AG10803 (cell line): ENCODE measurements at places on chromosomes 3 and 15.
A peak's percentile ranks its signal among the peaks of the same experiment; 100 is the strongest.

DNA sequence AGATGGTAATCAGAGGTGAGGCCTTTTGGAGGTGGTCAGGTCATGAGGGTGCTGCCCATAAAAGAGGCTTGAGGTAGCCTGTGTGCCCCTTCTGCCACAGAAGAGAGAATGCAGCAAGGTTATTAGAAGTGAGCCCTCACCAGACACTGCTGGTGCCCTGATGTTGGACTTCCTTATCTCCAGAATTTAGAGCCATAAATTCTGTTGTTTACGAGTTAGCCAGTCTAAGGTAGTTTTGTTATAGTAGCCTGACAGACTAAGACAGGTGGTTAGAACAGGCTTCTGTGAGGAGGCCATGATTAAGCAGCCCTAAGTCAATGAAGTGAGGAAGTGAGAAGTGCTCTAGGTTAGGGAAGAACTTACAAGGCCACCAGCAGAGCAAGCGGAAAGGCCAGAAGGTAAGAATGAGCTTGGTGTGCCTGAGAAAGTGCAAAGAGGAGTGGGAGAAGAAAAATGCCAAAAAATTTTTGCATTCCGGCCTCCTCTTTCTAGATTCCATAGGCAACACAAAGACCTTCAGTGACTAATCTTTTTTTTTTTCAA lies 44.2 kb upstream of the STT3B start:
- no peak for DNase-seq

GRCh38 chr3:173398111-173398479 lies 551 bp downstream of the NLGN1 start:
- DNase-seq, result peak; percentile 61

- DNase-seq, result no peak
These were observed 644.5 kb upstream of the GRM7 start for GRCh38 chr3:6216135-6217026.

- DNase-seq, result no peak
These were observed 9.0 kb downstream of the ZNF662 start for GRCh38 chr3:42914771-42915515.

DNA sequence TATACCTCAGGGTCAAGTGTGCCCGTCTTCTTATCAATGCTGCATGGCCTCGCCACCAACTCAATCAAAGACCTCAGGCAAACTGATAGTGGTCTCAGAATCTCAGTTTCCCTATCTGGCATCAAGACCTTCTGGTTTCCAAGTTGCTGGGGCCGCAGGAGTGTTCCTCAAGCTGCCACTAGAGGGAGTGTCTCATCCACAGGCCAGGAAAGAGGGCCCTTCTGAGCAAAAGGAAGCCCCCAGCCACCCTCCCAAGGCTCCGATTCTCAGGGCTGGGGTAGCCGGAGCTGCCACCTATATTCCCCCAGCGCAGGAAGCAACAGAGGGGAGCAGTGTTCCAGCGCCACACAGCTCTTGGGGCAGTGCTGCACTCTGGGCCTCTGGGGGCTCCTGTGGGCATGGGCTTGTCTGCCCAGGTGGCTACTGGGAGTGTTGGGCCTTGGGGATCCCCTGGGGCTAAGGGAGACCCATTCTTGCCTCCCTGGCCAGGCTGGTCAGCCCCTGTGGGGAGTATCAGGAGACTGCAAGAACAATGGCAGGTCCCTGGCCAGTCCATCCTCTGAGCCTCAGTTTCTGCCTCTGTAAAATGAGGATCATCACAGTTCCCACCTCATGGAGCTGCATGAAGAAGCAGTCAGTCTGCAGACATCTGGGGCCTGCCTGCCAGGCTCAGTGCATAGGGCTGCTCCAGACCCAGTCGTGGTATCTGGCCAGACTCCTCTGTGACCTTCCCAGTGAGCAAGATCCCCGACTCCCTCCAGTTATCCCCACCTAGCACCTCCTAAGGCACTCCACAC lies 23.4 kb upstream of the SEC13 start:
- DNase-seq, result peak; percentile 42

GRCh38 chr3:170862618-170863374 lies 7.2 kb downstream of the RPL22L1 start:
- DNase-seq, result peak; percentile 68

DNA sequence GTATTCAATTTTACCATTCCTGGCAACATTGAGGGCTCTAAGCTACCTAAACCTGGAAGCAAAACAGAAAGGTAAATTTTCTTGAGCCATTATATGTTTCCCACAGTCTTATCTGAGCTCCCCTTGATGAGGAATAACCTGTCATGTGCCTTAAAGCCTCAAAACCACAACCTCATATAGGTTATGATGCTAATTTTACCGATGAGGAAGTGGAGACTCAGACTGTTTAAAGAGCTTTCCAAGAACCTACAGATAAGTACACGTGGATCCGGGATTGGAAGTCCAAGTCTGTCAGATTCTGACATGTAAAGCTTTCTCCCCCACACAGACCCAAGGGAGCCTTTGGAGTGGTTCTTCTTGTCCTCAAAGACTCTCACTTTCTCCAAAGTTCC lies 140.5 kb downstream of the SEMA6D start:
- DNase-seq, result no peak

GRCh38 chr3:46844881-46845312 lies 18.3 kb downstream of the MYL3 start:
- no peak for DNase-seq

DNA sequence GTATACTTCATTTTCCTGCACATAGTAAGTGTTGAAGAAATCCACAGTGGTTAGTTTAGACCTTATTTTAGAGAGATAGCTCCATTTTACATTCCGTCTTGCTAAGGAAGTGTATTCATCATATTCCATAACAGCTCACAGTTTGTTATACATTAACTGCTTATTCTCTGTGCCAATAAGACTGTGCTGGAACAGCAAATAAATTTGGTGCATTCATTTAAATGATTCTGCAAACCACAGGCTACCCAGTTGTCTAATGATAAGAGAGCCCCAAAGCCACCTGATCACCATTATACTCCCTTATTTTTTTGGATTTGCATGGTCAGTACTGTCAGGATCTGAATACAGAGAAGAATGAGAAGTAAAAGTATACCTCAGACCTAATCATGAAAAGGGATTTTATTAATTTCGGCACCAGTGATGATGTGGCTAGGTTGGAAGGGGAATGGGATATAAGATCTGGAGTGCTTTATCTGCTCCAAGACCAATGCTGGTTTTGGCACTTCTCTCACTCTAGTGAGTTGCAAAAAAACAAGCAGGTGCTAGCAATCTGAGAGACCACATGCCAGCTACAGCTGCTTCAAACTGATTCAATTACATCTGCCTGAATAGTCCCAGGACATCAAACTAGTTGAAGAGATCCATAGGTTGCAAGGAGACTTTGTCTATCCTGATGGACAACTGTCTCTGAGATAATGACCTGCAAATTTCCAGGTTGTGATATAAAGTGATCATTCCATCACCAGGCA lies 254.8 kb downstream of the ZBTB20 start:
- no peak for DNase-seq

DNA sequence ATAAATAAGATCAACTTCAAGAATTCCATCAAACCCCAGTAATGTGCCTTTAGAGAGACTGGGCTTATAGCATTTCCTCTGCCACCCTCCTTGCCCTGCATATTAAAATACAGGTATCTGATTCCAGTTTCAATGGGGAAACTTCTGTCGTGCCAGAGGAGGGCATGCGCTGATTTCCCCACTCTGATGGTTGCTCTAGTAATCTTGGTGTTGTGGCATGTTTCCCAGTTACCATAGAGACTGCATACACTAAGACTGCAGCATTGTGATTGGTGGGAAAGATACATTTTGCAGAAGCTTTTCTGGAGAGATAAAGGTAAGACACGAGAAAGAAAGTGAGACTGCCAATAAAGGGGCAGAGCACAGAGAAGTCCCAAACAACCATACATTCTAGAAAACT lies 225.6 kb downstream of the TIGIT start:
- DNase-seq, result peak; percentile 74

DNA sequence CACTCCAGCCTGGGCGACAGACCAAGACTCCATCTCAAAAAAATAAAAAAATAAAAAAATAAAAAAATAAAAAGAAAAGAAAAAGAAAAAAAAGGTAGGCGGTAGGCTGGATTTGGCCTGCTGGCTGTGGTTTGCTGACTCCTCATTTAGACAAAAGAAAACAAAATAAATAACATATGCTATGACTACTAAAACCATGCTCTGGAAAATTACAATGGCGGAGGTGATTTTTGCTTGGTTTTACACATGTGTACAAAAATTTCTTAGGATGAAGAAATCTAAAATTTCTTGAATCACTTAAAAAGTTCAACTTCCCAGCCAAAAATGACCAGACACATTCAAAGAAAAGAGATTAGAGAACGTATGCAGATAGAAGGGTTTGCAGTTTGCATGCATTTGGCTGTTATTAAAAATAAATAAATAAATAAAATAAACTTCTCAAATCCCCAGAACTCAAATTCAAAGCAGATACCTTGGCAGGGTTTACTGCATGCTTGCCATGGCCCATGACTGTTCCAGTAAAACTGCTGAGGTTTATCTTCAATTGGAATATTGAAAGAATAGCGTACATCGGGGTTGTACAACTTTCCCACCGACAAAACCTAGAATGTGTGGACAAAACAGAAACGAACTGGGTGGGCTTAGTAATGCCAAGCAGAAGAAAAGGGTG lies 65.9 kb downstream of the ADAMTS9 start:
- peak; percentile 45 for DNase-seq

- no peak for DNase-seq
These were observed 69.8 kb upstream of the GCNT3 start for GRCh38 chr15:59541750-59542149.

DNA sequence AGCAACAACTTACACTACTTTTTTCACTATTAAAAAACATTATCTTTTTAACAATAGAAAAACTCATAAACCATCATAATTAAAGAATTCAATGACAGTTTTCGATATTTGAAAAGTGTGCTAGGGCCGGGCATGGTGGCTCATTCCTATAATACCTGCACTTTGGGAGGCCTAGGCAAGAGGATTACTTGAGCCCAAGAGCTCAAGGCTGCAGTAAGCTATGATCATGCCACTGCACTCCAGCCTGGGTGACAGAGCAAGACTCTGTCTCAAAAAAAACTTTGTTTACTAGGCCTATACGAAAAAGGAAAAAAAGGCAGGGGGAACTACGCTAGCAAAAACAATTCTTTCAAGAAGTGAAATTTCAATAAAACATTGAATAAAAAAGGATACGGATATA lies 28.1 kb downstream of the AVEN start:
- no peak for DNase-seq

DNA sequence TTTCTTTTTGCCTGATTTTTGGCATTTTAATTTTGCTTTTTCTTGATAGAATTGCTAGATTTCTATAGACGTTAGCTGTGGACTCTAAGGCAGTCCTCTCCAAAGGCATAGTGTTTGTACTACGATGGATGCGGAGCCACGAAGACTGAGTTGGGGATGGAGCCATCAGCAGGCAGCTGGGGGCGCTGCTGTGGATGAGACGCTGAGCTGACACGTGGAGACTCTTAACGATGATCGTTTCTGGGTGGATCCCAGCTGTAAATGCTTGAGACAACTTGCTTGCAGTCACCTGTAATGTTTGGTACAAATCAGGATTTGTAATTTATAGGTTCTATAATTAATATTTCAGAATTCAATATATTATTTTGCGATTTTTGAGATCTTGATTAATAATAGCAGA lies 13.3 kb upstream of the PPP1R2 start:
- no peak for DNase-seq

DNA sequence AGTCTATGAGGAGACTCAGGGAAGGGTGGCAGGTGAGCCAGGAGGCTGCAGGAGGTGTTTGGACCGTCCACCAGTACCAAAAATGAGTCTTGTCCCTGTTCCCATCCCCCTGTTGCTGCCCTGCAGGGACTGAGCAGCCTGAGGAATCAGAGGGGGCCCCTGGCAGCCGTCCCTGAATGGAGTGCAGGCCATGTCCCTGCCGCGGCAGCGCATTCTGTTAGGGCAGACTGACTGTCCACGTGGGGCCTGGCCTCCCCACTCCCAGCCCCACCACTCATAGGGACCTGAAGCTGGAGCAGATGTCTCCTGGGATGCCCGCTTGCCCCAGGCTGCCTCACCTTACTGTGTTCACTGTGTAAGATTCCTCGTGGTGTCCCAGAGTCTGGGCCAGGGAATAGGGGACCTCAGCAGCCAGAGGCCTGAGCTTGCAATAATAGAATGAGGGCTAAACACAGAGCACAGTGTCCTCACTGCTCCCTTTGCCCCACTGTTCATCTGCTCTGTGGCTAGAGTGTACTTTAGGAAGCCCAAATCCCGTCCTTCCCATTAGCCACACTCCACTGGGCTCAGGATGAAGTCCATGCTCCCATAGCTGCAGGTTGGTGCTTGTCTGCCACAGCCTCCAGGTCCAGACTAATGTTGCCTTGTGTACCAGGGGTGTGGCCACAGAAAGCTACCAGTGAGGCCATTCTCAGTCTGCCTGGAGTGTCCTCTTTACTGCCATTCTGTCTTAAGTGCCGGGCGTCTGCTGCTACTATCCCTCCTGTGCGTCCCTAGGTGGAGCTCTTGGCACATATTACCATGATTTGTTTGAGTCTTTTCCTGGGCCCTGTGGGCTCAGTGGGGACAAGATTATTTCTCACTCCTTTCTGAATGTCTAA lies 63.2 kb downstream of the HCN4 start:
- peak; percentile 61 for DNase-seq

DNA sequence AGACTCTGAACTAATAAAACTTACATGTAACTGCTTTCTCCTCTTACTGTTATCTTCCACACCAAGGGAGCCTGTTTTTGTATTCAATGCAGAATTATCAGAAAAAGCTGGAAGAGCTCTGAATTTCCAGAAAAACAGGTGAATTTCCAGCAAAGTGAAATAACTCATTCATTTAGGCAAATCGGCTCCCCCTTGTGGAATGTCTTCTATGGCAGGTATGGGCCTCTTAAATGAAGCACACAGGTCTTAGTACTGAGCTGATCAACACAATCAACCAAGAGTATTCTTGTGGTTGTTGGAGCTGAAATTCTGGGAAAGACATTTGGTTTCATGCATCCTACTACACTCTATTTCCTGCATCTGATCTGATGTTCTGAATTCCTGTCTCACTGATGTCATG lies 31.0 kb upstream of the PTPRG start:
- DNase-seq, result peak; percentile 14

DNA sequence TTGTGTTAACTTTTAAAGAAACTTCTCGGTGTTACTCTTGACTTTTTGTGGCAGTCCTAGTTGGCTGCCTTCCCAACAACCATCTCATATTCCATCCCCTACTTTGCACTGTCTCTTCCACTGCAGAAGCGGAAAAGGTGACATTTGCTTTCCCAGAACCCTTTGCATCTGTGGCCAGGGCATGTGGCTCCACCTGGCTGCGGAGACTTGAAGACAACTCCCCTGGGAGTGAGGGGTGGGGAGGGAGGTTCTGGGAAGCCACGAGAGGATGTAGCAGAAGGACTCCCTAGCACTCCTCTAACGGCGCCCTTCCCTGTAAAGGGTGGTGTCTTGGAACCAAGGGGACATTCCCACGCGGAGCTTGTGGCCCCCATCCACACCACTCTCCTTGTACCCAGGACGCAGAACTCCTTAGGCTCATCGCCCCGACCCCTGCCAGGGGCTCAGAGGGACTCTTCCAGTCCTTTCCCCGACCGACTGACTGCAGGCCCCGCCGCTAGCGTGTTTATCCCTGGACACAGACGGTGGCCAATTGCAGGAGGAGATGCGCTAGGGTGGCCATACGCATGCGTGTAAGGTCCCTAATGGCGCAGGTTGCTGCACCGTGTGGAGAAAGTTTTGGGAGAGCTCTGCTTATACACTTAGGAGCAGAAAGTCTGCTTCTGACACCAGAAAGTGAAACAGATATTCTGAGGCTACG lies 33.2 kb upstream of the SECISBP2L start:
- DNase-seq, result no peak

GRCh38 chr15:27685644-27686043 lies 413.5 kb downstream of the OCA2 start:
- no peak for DNase-seq
